ENCODE measurements at places on chromosomes 13 and 19.

DNA sequence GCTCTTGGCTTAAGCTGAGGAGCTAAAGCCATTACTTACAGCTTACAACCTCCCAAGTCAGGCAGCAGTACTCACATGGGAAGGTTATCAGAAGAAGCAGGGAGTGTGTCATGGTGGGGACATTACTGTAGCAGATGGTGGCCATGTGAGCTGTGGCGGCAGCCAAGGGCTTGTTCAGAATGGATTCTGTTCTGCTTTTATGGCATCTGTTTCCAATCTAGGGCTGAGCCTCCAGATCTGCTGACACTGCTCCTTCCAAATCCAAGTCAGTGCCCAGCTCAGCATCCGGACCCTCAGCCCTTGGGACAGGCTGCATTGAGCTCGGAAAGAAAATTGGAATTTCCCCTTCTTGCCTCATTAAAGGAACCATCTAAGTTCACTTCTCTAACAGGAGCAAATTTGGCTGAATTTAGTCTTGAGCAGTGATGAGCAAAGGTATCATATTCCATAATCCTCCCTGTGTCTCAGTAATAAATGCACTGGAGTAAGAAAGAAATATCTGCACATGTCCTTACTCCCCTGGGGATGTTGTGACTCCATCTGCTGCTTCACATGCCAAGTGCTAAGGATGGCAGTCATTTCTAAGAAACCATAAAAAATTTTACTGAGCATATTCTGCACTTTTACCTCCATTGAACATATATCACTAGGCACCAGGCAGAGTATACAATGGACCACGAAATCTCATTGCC is 73.9 kb downstream of the KCTD12 start:
- no peak for DNase-seq

DNA sequence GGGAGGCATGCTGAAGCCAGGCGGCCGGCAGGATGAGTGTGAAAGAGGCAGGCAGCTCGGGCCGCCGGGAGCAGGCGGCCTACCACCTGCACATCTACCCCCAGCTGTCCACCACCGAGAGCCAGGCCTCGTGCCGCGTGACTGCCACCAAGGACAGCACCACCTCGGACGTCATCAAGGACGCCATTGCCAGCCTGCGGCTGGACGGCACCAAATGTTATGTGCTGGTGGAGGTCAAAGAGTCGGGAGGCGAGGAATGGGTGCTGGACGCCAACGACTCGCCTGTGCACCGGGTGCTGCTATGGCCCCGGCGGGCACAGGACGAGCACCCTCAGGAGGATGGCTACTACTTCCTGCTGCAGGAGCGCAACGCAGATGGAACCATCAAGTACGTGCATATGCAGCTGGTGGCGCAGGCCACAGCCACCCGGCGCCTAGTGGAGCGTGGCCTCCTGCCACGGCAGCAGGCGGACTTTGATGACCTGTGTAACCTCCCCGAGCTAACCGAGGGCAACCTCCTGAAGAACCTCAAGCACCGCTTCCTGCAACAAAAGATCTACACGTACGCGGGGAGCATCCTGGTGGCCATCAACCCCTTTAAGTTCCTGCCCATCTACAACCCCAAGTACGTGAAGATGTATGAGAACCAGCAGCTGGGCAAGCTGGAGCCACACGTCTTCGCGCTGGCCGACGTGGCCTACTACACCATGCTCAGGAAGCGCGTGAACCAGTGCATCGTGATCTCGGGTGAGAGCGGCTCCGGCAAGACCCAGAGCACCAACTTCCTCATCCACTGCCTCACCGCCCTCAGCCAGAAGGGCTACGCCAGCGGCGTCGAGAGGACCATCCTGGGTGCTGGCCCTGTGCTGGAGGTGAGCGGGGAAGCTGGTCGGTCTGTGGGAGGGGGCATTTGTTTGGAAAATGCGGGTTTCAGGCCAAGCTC is 26.4 kb downstream of the MYO9B start:
- DNase-seq = no peak

- DNase-seq = no peak
Observed at GRCh38 chr13:66048888-66049287, 1181.2 kb downstream of the PCDH9 start.

DNA sequence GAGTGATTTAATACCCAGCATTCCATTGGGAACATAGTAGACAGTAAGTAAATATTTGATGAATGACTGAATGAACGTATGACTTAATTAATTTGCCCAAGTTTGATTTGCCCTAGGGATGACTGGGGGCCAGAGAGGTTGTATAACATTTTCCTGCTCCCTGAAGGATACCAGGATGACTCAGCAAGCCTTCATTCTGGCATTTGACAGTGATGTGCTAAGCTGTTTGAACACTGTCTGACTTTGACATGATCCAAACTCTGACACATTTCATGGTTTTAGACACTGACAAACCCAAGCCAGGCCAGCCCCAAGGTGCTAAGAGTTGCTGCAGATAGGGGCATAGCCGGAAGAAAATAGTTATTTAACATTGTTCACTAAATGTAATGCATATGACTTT is 53.4 kb upstream of the KLF12 start:
- DNase-seq = no peak

DNA sequence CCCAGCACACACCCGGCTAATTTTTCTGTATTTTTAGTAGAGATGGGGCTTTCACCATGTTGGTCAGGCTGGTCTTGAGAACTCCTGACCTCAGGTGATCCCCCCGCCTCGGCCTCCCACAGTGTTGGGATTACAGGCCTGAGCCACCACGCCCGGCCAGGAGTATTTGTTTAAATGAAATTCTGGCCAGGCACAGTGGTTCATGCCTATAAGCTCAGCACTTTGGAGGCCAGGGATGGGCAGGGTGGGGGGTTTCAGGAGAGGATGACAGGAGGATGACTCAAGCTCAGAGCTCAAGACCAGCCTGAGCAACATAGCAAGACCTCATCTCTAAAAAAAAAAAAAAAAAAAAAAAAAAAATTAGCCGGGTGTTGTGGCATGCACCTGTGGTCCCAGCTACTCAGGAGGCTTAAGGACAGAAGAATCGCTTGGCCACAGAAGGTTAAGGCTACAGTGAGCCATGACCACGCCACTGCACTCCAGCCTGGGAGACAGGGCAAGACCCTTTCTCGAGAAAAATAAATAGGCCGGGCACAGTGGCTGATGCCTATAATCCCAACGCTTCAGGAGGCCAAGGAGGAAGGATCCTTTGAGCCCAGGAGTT is 8.2 kb upstream of the DHDH start:
- peak; percentile 64 for DNase-seq

GRCh38 chr13:85266331-85266730 is 532.9 kb downstream of the SLITRK6 start:
- no peak for DNase-seq

DNA sequence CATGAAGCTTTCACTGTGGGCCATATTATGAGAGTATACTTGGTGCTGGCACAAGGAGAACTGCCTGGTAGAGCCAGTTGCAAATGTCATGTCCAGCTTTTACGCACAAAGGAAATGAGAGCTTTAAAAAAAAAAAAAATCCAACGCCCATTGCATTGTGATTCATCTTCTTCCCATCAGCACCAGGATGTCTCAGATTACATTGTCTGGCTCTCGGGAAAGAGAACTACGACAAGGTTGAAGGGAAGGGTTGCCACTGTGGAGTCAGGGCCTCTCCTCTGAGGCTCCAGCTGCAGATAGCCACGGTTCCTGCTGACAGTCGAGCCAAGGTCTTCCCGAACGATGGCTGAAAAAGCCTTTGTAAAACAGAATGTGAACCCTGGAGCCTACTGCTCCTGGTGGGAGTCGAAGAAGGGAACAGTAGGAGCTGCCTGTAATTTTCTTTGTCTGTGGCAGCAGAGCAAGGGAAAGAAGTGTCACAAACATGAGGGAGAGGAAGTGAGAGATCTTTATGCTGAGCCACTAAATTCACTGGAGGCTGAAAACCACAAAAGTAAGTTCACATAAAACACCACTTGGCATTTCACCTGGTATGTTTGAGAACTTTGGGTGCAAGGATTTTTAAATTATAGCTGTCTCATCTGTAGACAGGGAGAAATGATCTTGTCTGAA is 704.7 kb downstream of the DIAPH3 start:
- no peak for DNase-seq

GRCh38 chr19:38513762-38514167 is 80.3 kb downstream of the RYR1 start:
- DNase-seq = no peak

GRCh38 chr19:5040544-5041167 is 71.7 kb downstream of the KDM4B start:
- no peak for DNase-seq

- DNase-seq = peak; percentile 10
Observed at GRCh38 chr13:70237131-70237530, 128.9 kb upstream of the KLHL1 start.

DNA sequence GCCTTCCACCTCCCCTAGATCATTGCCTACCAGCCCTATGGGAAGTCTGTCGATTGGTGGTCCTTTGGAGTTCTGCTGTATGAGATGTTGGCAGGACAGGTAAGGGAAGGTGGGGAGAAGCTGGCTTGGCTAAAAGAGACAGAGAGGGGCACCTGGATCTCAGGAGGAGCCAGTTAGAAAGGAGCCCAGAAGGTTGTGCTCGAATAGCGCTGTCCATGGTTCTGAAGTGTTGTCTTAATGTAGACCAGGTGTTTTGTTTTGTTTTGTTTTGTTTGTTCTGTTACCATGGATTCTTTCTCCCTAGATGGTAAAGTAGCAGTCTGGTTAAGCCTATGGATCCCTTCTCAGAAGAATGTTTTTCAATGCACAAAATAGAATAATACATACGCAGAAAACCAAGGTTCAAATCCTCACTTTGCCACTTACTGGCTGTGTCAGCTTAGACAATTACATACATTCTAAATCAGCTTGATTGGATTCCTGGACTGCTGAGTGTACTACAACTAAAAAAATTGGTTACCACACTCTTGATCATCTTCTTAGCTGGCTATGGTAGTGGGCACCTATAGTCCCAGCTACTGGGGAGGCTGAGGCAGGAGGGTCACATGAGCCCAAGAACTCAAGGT is 5.9 kb upstream of the CACNG7 start:
- peak; percentile 8 for DNase-seq
